Renal pelvis (tissue), 12 donors: ENCODE measurements at places on chromosomes 13 and 19.

- no peak for DNase-seq
Observed at GRCh38 chr19:10809651-10810285, 26.2 kb downstream of the TMED1 start.

GRCh38 chr13:66359910-66360552, 870.1 kb downstream of the PCDH9 start:
- no peak for DNase-seq

DNA sequence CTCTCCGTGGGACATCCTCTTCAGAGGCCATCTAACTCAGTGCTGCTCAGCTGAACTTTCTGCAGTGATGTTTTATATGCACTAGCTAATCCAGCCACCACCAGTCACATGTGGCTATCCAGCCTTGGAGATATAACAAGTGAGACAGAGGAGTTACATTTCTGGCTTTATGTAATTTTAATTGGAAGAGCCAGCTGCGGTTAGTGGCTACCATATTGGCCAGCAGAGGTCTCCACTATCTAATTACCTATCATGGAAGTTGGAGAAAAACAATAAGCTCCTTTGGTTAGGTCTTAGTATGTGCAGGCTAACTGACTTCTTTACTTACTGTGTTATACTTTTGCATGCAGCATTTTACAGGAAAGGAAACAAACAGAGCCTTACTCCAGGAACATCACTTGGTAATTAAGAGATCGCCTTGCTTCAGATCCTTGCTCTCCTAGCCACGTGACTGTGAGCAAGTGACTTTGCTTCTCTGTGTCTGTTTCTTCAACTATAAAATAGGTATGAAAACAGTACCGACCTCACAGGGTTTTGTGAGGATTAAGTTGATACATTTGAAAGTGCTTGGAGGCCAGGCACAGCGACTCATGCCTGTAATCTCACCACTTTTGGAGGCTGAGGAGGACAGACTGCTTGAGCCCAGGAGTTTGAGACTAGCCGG, 1.6 kb upstream of the KLK10 start:
- DNase-seq: no peak

- peak; percentile 92 for DNase-seq
Observed at GRCh38 chr19:58559275-58560006, 1.0 kb upstream of the UBE2M start.

GRCh38 chr13:114034481-114034891, 60.6 kb upstream of the C13orf46 start:
- DNase-seq: no peak

GRCh38 chr13:80342471-80343371, 1.8 kb upstream of the SPRY2 start:
- DNase-seq: peak; percentile 86

- DNase-seq: no peak
Observed at GRCh38 chr13:100230769-100231149, 141.9 kb downstream of the PCCA start.

GRCh38 chr19:16721051-16721450, 1.4 kb downstream of the NWD1 start:
- no peak for DNase-seq

DNA sequence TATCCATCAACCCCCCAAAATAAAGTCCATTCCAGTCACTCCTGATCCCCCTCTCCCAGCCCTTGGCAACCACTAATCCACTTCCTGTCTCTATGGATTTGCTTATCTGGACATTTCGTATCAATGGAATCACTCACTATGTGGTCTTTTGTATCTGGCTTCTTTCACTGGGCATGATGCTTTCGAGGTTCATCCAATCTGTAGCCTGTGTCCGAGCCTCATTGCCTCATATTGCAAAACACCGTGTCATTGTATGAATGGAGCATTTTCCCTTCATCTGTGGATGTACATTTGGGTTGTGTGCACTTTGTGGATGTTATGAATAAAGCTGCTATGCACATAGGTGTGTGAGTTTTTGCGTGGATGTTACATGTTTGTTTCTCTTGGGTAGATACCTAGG, 1.4 kb upstream of the FZR1 start:
- no peak for DNase-seq

DNA sequence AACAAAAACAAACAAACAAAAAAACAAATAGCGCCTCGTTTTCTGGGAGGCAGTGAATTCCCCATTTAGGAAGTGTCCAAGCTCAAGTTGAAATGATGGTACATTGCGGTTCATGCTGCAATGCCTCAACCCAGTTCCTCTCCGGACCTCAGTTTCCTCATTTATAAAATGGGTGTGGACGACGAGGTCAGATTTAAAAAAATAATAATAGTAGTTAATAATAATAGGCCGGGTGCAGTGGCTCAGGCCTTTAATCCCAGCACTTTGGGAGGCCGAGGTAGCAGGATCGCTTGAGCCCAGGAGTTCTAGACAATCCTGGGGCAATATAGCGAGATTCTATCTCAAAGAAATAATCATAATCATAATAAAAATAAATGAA, 15.5 kb upstream of the ERCC1 start:
- no peak for DNase-seq

DNA sequence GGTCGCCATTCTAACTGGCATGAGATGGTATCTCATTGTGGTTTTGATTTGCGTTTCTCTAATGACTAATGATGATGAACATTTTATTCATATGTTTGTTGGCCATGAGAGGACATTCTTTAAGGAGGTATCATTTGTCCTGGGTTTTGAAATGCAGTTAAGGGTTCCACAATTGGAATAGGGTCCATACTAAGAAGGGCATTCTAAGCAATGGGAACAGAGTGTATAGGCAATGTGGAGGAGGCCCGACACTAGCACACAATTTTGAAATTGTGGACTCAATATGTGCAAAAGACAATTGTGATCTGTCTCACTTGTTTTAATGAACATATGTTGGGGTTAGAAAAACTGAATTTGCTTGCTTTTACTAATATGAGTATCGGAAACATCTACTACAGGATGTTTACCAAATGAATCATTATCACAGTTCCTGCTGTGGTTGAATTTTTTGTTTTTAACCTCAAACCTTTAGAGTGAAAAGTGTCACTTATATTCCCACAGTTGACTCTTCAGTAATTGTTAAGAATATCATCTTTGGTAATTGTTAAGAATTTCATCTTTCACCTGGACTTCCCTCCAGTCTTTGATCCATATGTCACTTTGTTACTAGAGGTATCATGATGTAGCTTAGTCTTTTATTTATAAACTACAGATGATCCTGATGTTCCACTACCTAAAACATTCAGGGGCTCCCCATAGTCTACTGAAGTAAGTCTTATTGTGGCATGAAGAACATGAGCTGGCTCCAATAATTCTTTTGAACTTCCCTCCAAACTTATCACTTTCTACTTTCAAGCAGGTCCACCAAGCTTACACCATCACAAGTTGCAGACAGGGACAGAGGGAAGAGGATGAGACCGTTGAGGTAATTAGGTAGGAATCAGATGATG, 109.7 kb upstream of the KLF12 start:
- no peak for DNase-seq

GRCh38 chr13:97425590-97425989, 8.4 kb upstream of the RAP2A start:
- no peak for DNase-seq

DNA sequence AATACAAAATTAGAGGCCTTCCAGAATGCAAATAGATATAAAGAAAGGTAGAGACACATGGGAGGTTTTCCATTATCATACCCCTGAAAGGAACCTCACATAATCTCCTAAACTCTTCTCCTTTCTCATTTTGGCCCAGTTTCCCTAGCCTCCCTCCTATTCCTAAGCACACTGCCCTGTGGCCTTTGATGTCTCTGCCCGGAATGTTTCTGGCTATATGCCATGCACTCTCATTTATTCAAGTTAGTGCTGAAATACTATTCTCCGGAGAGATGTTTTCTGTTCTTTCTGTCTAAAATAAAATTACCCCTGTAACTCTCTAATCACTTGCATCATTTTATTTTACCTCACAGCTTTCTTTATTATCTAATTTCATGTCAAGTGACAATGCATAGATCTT, 1287.7 kb downstream of the SLITRK5 start:
- DNase-seq: peak; percentile 5

- no peak for DNase-seq
Observed at GRCh38 chr19:40687525-40688016, 2.9 kb downstream of the NUMBL start.

DNA sequence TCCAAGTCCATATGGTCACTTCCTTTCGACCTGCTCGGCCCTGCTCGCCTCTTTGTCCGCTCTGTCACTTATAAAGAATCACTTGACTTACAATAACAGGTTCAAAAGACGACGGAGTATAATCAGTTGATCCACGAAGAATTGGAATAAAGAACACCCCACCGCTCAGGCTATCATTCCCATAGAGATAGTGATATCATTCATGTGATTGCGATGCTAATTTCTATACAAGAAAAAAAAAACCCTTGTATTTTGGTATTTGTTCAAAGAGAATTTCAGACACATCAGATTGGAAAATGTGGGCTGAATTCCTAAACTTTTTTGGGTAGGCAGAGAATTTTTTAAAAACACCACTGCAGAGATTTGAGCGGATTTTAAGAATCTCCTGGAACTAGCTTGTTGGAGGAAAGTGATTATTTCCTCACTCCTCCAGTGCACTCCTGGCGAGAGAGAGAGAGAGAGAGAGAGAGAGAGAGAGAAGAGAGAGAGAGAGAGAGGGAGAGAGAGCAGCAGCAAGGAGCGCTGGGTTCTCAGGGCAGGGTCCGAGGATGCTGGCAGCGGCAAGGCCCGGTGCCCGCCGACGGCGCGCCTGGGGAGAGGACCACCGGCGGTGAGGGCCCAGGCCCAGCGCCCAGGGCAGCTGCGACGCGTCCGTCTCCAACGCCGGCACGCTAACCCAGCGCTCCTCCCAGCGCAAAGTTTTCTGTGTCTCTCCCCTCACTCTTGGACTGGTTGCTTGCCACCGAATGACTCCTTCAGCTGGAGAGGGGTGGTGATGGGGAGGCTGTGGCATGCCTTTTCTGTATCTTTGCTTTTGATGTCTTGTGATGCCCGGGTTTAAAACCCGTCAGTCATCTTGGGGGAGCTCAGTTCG, 149.0 kb upstream of the ZNF536 start:
- no peak for DNase-seq

DNA sequence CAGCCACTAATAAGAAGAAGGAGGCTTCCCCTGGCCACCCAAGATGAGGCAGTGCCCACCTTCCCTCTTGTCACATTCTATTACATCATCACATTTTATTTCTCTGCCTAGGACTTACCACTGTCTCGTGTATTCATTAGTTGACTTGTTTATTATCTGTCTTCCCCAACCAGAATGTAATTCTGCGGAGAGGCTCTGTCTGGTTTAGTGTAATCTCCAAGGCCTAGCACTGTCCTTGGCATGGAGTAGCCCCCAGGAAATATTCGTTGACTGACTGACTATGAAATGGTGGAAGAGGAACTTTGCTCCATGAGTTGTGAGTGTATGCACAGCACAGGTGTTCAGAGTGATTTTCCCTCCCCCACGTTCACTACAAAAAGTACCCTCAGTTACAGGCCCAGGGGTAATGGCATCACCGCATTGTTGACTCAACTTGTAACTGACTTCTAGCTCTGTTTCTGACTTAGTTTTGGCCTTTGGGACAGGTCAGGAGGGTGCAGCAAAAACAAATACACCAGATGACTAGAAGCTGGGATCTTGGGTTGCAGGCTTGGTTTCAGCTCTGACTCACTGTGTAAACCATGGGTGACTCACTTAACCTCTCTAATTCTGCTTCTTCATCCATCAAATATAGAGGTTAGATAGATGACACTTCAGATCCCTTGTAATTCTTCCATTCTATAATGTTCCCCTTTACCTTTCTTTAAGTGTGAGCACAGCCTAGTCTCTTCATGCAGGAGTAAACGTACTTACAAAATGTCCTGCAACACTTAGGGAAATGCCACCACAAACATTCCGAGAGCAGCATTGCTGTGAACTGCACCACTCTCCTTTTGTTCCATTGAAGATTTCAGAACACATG, 229.7 kb downstream of the KCNRG start:
- DNase-seq: no peak

DNA sequence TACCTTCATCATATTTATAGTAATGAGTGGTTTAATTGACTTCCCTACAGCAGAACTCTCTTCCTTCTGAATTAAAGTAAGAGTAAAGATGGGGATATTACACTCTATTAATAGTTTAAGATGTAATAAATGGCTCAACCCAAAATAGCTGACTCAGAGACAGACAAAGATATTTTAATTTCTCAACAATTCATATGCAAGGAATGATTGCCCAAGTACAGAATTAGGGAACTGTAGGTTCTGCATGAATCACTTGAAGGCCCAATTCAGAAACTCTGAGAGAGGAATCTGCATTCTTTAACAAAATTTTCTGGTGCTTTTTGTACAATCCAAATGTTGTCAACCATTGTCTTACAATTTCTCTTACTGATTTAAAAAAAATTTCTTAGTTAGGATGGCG, 42.9 kb upstream of the PCDH9 start:
- DNase-seq: no peak

DNA sequence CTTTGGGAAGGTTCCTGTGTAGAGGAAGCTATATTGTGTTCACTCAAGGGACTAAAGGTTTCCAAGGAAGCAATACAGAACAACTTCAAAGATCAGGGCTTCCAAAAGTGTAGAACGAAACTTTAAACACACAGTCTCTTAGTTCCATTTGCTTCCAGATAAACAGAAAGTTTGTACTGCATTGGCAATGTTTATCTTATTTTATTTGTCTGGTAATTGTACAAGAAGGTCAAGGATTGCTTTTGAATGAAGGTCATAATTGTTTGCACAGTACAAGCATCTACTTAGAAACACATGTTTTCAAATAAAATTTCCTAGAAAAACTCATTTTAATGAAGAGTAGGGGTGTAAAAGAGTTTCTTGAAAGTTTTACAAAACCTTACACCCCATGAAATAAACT, 712.7 kb upstream of the SGCG start:
- DNase-seq: no peak

DNA sequence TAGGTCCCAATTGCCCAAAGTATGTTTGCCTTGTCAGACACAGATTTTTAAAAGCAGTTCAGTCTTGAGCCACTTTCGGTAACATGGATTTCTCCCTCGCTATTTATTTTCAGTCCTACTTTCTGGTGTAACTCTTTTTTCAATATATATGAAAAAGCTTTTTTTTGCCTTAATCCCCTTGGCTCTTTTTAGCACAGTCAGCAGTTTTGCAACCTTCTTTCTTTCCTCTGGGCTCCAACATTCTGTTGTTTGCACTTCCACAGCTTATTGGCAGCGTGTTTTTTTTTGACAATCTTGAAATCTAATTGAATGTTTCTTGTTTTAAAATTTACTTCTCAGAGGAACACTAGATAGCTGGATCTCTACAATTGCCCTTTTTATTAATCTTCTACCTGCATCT, 429.3 kb upstream of the NBEA start:
- DNase-seq: no peak

DNA sequence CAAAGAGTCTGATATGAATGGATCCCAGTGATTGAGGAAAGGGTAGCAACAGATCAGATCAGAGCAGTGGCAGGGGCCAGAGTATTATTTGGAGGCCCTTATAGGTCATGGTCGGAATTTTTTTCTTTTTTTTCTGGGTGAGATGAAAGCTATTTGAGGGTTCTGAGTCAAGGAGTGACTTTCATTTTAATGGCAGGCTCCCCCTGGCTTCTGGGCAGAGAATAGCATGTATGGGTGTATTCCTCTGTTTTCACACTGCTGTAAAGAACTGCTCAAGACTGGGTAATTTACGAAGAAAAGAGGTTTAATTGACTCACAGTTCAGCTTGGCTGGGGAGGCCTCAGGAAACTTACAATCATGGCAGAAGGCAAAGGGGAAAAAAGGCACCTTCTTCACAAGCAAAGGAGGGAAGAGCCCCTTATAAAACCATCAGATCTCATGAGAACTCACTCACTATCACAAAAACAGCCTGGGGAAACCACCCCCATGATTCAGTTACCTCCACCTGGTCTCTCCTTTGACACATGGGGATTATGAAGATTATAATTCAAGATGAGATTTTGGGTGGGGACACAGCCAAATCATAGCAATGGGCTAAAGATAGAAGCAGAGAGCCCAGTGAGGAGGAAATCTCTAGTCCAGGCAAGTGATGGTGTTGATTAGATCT, 3.0 kb upstream of the SLC6A16 start:
- no peak for DNase-seq
